ENCODE measurements at places on chromosomes 6 and 20.

GRCh38 chr6:27994616-27995015, 37.6 kb downstream of the OR2B6 start:
- no peak for DNase-seq

- DNase-seq, result no peak
Observed at GRCh38 chr6:158835616-158836221, 16.6 kb upstream of the EZR start.

- no peak for DNase-seq
Observed at GRCh38 chr20:57103146-57103800, 163.2 kb downstream of the BMP7 start.

DNA sequence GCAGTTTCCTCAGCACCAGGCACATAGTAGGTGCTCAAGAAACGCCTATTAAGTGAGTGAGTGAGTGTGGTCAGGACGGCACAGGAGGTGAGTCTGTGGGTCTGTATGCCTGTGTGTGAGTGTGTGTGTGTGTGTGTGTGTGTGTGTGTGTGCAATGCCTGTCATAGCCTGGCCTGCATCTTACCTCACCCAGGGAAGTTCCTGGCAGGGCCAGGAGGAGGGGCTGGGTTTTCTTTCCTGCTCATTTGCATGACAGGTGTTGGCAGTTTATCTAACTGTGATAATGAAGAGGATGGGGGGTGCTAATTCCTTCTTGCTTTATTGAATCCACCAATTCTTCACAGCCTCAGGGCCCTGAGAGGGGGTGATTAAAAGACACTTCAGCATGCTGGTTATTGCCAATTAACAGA, 146.7 kb upstream of the MLN start:
- no peak for DNase-seq

DNA sequence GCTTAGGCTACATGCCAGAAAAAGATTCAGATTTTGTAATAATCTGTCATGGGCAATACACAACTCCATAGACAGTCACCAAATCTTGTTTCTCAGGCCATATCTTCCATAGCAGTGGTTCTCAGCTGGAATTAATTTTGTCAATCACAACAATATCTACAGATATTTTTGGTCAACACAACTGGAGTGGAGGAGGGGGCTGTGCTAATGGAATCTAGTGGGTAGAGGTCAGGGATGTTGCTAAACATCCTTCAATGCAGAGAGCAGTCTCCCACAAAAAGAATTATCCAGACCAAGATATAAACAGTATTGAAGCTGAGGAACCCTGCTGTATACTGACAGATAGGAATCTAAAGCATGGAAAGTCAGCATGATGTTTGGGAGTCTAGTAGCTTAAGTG, 174.6 kb downstream of the UBE3D start:
- DNase-seq, result no peak

DNA sequence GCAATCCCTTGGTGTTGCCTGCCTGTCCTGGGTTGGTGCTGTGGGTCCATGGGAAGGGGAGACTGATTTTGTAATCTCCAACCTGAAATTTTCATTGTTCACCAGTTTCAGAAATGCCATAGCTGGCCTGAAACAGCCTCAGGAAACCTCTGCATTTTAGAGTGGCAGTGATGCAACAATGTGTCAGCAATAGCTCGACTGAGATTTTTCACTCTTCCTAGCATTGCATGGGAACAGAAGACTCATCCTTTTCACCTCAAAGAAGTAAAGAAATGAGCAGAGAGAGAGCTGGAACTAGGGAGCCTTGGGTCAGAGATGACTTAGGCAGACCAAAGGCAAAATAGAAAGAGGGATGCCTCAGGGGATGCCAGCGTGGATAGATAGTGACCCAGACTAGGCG, 23.7 kb upstream of the TMEM14A start:
- no peak for DNase-seq

DNA sequence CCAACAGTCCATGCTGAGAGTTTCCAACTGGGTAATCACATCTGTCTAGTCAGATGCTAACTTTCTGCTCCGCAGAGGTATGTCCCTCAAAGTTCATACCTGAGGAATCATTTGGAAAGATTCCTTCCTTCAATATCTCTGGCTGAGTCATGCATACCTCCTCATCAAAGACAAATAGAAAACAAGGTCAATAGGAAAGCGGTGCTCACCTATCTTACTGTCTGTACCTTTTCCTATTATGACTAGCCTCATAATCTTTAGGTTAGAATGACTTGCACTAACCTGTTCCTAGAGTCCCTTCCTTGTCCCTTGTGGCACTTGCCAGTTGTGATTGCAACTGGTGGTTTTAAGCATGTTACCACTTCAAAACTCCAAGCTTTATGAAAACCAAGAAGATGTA, 78.2 kb upstream of the PTPRK start:
- DNase-seq, result no peak

DNA sequence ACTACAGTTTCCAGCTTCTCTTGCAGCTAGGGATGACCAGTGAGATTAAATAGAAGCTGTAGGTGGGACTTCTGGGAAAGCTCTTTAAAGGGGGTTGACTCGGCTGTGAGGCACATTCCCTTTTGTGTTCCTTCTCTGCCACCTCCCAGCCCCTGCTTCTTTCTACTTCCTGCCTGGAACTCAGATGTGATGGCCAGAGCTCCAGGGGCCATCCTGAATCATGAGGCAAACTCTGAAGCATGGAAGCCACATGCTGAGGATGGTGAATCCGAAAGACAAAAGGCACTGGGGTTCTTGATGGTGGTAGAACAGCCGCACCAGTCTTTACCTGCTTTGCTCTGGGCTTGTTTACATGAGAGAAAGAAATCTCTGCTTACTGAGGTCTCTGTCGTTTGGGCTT, 9.1 kb downstream of the CEBPB start:
- no peak for DNase-seq

DNA sequence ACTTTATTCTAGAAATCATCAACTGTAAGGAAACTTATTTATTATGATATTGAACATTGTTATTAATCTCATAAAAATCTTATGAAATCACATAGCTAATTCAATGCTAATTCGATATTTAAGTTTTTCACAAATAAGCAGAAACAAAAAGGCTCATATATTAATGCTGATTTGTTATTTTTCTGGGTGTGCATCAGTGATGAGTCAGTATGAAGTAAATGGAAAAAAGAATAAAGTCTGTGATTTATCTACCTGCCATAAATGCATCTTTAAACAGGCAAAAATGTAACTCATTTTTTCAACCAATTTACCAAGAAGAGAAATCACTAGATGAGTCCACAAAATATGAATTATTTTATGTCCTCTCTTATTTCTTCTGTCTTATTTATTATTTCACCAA, 253.5 kb downstream of the PTPRK start:
- DNase-seq, result no peak

DNA sequence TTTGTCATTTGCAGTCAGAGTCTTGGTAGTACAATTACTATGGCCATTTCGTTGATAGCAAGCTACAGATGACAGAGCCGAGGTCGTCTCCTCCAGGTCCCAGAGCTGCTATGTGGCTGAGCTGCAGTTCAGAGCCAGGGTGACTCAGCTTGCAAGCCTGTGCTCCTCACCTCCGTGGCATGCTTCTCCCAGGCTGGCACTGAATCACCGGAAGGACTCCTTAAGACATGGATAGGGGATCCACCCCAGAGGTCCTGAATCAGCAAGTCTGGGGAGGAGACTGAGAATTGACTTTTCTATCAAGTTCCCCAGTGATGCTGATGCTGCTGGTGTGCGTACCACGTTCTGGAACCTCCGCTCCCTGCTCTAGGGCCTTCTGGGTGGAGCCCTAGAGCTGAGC, 291.2 kb downstream of the CDH26 start:
- no peak for DNase-seq

GRCh38 chr6:2738373-2738979, 12.2 kb downstream of the MYLK4 start:
- DNase-seq, result no peak

GRCh38 chr20:46552460-46553420, 2.3 kb upstream of the OCSTAMP start:
- DNase-seq, result no peak

DNA sequence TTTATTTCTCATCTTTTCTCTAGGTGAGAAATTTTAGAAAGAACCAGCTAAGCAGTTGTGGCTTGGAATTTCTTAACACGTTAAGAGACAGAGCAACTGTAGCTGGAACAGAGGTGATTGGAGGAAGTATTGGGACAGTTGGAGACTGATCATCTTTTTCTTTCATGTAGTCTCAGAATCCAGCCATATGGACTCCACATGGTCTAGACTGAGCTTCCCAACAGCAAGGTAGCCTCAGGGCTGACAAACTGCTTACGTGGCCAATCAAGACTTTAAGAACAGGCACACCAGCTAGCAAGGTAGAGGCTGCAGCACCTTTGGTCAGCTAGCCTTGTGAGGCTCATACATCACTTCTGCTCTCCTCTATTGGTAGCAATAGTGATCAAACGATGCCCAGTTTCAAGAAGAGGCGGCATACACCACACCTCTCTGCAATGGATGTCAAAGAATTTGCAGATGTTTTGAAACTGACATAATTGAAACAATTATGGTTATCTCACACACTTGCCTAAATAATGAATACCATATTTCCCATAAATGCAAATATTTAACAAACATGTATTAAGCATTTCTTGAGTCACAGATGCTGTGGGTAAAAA, 590.5 kb upstream of the SLC35B3 start:
- no peak for DNase-seq

GRCh38 chr20:58308680-58309527, 611 bp upstream of the RAB22A start:
- no peak for DNase-seq

GRCh38 chr20:13464702-13465101, 174.0 kb downstream of the TASP1 start:
- no peak for DNase-seq

GRCh38 chr6:139605350-139605749, 230.9 kb upstream of the CITED2 start:
- no peak for DNase-seq

GRCh38 chr6:119881416-119881815, 531.9 kb upstream of the MAN1A1 start:
- DNase-seq, result no peak

GRCh38 chr6:56759521-56759920, 116.8 kb upstream of the DST start:
- no peak for DNase-seq

DNA sequence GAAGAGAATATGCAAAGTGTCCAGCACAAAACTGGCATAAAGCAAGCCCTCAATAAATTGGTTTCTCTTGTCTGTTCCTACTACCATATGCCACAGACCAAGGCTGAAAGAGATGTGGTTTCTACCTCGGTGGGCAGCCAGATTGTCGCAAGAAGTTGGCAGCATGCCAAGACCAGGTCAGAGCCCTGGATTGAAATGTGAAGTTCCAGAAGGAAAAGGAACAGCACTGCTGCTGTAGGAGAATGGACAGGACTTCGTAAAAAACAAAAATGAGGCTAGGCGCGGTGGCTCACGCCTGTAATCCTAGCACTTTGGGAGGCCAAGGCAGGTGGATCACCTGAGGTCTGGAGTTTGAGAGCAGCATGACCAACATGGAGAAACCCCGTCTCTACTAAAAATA, 22.1 kb downstream of the MRPL14 start:
- DNase-seq, result no peak

GRCh38 chr20:52708137-52708536, 264.0 kb upstream of the TSHZ2 start:
- DNase-seq, result no peak

- no peak for DNase-seq
Observed at GRCh38 chr6:34346175-34347119, 46.0 kb downstream of the NUDT3 start.

- DNase-seq, result no peak
Observed at GRCh38 chr6:137867685-137868509, 838 bp downstream of the TNFAIP3 start.

DNA sequence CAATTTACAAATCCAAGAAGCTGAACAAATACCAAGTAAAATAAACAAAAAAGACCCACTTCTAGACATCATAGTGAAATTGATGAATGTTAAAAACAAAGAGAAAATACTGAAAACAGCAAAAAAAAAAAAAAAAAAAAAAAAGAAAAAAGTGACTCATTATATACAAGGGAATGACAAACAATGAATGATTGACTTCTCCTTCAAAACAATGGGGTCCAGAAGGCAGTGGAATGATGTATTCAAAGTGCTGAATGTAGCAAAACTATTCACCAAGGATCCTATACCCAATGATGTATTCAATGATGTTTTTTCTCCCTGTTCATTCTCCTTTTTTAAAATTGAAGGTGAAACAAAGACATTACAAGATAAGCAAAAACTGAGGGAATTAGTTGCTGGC, 650.0 kb downstream of the UTRN start:
- DNase-seq, result no peak

GRCh38 chr6:169738976-169739529, 12.3 kb downstream of the DYNLT2 start:
- no peak for DNase-seq

- DNase-seq, result no peak
Observed at GRCh38 chr6:168155821-168156741, 77.1 kb upstream of the FRMD1 start.

DNA sequence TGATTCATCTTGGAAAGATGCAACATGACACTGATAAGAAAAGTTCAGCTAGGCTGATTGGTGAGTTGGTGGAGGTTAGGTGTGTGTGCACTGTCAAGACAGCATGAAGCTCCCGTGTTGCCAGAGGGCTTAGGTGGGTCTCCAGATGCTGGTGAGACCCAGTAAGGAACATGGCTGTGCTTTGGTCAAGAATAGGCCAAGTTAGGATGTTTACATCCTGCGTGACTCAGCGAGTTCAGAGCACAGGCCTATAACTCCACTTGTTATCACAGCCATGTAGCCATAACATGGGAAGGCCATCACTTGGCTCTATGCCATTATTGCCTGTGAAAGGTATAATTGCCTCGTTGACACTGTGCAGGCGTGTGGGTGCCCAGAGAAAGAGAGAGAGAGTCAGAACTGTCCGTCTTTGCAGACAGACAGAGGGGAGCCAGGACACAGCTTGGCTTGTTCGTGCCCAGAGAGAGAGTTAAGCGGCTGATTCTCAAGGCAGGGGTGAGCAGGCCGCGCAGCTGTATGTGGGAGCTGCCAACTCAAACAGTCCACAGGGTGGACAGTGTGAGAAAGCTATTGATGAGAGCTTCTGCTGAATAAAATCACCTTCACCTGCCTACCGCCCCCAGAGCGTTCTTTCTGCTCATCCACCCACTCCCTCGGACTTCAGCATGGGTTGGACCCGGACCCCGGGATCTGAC, 43.5 kb downstream of the OR2B6 start:
- no peak for DNase-seq

- DNase-seq, result no peak
Observed at GRCh38 chr6:36285187-36285671, 15.4 kb downstream of the PNPLA1 start.

DNA sequence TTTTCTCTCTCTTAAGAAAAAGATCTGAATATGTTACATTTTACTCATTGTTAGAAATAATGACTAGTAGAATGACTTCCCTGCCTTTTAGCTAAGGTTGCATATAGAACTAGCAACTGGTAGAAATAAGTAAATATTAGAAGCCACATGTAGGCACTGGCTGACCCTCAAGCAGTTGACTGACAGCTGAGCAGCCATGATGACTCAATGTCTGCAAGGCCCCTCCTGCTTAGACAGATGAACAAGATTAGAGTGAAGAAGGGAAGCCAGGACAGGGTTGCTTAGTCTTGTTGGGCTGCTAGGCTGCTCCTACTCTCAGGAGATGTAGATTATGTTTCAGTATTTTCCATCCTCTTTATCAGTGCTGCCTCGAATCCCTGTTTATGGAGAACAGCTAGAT, 6.5 kb downstream of the MEP1A start:
- DNase-seq, result no peak

GRCh38 chr6:125906158-125906998, 50.2 kb upstream of the HINT3 start:
- no peak for DNase-seq
